ENCODE measurements at places on chromosomes 7 and 10. TPM values are rescaled to one million over a fixed set of nuclear protein-coding genes. Genes with fewer than 3 reads are reported as not detected.

Gene GJC3
- 0.18 TPM for total RNA-seq

Gene GPR26
- not detected for total RNA-seq

Gene AMZ1
- 0.05 TPM for total RNA-seq

Gene GNGT1
- not detected for total RNA-seq

Gene MACC1
- not detected for total RNA-seq

Gene SPDYE8
- not detected for total RNA-seq

Gene FZD8
- total RNA-seq, result 0.41 TPM

Gene STAG3
- total RNA-seq, result 25.0 TPM

Gene CLCN1
- not detected for total RNA-seq
